NCI-H524 (cell line): ENCODE measurements at places on chromosomes 12 and 14.

- DNase-seq, result no peak
Measured at GRCh38 chr14:74948228-74949175, 6.9 kb downstream of the PGF start.

DNA sequence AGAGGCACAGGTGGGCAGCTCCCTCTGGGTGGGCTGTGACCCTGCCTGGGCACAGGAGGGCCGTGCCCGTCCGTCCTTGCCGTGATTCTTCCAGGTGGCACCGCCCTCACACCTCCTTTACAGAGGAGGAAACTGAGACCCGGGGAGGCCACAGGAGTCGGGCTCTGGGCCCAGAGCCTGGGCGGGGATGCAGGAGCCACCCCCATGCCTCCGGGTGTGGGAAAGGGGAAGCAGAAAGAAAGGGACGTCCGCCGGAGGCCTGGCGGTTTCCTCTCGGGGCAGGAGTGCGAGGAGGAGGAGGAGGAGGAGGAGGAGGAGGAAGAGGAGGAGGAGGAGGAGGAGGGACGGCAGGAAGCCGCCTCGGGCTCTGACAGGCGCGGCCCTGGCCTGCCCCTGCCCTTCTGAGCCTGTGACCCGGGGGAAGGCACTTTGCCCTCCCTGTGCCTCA, 23.0 kb downstream of the SH2B3 start:
- DNase-seq, result no peak

DNA sequence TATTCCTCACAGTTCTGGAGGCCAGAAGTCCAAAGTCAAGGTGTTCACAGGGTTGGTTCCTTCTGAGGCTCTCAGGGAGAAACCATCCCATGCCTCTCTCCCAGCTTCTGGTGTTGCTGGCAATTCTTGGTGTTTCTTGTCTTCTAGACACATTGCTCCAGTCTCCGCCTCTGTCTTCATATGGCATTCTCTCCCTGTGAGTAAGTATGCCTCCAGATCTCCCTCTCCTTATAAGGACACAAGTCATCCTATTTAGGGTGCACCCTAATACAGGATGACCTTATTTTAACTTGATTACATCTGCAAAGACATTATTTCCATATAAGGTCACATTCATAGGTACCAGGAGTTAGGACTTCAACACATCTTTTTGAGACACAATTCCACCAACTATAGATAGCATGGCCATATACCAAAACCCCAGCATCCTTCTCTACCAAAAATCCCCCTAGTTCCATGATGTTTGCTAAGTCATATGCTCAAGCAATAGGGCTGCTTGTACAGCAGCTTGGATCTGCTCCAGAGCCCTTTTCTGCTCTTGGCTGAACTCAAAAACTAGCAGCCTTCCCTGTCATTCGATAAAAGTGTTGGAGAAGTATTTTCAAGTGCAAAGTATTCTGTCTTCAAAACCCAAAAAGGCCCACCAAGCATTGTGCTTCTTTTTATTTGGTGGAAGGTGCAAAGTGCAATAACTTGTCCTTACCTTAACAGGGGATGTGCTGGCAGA, 79.2 kb upstream of the CMKLR1 start:
- DNase-seq, result no peak

DNA sequence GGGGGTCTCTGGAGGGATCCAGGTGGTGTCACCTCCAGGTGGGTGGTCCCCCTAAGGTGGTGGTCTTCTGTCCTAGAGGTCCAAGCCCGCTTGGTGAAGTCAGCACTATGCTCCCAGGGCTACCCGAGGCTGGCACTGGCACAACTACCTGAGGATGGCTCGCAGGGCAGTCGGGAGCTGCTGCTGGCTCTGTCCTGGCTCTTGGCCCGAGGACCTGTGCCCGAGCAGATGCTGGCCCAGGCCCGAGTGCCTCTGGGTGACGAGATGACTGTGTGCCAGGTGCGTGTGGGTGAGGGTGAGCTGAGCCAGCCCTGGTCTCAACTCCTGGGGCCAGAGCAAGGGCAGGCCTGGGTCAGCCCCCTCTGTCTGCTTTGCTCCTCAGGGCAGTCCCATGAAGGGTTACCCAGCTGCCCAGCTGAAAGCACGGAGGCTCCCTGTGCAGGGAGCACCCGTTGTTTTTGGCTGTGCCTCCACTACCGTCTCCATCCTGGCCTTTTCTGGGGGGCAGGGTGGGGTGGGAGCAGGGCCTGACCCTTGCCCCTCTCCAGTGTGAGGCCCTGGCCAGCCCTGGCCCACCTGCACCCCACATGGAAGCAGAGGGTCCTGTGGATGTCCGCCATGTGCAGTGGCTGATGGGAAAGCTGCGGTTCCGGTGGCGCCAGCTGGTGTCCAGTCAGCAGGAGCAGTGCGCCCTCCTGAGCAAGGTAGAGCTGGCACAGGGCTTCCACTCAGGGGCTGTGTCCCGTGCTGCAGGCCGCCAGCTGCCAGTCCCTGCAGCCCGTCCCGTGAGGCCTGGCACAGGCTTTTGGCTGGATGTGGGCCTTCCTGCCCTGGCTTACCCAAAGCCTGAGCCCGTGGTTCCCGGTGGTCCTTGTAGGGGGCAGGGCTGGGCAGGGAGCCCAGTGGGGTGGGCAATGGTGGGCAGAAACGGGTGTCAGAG, 1.3 kb downstream of the TEDC1 start:
- DNase-seq, result no peak

DNA sequence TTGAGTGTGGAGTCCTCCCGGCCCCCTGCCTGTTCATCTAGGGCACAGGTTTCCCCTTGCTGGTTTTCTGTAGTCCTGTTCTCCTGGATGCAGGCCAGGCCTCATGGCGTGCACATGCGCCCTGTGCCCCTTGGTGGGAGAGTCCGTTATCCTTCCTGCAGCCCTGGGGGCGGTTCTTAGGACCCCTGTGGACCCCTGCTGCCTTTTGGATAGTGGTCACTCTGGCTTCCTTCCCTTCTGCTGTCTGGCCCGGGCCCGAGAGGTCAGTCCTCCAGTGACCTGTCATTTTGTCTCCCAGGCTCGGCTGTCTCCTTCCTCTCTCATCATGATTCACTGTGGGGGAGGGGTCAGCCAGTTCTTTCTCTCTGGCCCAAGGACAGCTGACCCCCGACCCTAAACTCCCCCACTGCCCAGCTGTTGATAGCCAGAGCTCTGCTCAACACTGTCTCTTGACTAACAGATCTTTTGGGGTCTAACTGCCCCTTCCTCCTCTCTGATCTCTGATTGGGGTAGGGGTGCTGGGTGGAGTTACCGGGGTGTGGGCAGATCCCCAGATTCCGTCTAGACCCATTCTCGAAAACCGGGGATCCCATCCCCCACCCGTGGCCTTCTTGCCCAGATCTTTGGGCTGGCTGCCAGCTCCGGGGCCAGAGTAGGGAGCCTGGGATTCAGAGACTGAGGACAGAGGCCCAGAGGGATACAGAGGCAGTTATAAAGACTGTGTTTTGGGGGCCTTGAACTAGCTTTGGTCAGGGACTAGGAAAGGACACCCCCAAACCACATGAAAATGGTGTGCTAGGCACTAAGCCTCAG, 7.0 kb downstream of the CCND2 start:
- no peak for DNase-seq

GRCh38 chr14:32606301-32606700, 277.2 kb downstream of the AKAP6 start:
- no peak for DNase-seq

GRCh38 chr12:117098024-117098360, 1.2 kb downstream of the TESC start:
- DNase-seq, result no peak

GRCh38 chr12:54217774-54218241, 29.0 kb upstream of the SMUG1 start:
- DNase-seq, result no peak

DNA sequence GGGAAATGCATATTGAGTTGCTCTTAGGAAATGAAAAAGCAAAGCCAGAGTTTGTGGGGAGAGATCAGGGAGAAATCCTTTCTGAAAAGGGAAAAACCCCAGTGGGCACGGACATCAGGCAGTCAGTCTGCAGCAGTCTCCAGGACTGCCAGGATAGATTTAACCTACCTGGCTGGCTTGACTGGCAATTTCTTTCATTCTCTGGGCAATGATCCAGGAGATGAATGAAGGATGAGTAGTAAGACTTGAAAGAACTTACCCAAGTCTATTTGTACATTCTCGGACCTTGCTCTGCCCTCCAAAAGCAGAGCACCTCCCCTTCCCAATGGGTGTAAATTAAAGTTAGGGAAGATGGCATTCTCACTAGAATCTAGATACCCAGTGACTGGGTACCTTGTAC, 42.9 kb downstream of the CMAS start:
- DNase-seq, result no peak

DNA sequence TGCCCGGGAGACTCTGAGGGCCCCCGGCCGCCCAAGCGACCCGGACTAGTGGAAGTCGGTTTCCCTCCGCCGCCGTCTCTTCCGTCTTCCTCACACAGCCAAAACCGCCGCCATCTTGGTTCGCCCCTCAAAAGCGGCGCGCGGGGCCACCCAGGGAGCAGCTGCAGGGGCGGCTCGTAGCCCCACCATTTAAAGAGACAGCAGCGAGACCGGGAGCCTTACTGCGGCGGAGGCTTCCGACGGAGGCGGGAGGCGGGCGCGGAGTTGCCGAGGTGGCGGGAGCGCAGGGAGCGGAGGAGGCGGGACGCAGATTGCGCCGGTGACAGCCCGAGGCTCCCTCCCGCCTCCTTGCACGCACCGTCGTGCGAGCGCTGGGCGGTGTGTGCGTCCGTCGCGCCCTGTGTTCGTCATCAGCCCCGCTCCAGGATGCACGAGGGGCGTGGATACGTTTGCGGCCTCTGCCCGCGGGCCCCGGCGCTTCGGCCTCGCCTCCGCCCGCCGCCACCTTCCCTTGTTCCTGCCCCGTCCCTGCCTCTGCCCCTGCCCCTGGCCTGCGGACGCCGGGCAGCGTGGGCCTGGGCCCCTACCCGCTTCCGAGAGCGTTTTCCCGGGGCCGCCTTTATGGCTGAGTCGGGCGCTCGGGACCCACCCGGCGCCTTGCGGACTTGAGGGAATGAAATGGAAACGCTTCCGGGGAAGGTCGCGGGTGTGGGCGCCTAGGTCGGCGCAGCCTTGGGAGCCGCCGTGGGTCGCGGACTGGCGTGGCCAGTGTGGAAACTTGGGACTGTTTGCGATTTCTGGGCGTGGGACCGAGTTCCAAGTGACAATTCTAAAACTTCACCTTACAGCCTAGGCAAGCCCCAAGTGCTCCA, at the start of gene PPP4R3A:
Gene PPP4R3A, minus strand, starts transcription at position 140 of the 872 bp plus-strand sequence. CDS start 663 bp downstream, outside the sequence.
- DNase-seq, result peak; percentile 98

GRCh38 chr14:106564058-106564643, 1037.8 kb downstream of the TMEM121 start:
- DNase-seq, result no peak

- no peak for DNase-seq
Measured at GRCh38 chr14:71400871-71401321, 493.6 kb downstream of the PCNX1 start.

- no peak for DNase-seq
Measured at GRCh38 chr14:96711559-96712267, 85.5 kb upstream of the VRK1 start.

DNA sequence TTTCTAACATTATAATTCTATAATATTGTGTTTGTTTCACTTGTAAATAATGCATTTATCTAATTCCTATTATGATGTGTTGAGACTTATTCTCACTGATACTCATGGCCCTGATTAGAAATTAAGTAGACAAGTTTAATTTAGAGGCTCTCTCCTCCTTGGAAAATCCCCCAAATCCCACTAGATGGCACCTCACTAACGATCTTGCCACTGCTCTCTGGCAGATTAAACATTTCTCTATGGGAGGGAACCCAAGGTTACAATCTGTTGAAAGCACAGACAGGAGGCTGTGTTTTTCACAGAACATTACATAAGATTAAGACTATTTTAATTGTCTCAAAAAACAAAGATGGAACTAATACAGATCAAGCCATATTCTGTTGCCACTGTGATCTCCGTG, 318.7 kb downstream of the LRFN5 start:
- peak; percentile 53 for DNase-seq

GRCh38 chr14:76767681-76768656, 6.7 kb downstream of the VASH1 start:
- peak; percentile 81 for DNase-seq

- DNase-seq, result no peak
Measured at GRCh38 chr14:53062856-53063255, 90.3 kb downstream of the DDHD1 start.

DNA sequence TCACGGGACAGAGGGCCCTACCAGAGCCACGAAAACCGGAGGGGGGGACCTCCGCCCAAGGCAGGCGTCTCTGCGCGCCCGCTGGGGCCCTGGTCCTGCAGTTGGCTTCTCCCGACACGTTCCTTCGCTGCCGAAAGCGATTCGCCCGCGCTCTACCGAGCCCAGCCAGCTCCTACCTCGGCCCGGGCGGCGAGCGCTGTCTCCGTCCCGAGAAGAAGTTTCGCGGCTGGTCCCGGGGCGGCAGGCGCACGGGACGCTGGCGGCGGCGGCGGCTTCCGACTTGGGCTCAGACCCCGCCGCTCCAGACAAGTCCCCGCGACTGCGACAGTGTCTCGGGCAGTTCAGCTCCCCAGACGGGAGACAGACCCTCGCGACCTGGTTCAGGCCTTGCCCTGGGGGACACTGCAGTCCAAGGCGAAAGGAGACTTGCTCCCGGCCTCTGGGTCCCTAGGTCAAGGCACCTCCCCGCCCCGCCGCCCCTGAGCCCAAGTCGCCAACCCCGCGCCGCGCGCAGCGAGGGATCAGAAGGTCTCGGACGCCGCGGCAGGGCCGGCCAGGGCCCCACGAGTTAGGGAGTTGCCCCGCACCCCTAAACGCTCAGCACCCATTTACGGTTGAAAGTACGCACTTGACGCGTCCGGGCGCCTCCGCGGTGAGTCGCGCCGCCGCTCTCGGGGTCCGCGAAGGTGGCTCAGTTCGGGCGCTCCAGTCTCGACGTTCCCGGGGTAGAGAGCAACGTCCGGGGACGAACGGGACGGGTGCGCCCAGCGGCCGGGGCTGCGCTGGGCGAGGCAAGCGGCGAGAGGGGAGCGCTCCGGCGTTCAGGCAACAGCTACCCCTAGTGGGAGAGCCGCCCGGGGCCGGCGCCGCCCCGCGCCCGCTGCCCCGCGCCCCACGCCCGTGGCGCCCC, 1.4 kb upstream of the DIO3 start:
- peak; percentile 39 for DNase-seq

DNA sequence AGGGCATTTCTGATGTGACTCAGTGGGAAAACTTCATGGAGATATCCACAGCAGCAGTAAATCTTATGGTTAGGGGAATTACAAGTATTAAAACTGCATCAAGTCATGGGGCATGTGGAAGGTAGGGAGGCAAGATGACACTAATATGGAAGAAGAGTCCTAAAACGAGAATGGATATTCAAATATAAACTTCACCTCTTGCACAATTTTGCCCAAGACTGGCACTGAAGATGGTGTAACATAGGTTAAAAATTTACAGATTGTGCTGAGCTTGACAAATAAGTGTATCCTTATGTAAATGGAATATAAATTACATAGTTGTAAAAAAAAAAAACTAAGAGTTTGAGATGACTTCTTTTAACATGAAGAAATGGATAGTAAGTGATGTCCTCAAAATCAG, 12.8 kb downstream of the ETFRF1 start:
- no peak for DNase-seq

DNA sequence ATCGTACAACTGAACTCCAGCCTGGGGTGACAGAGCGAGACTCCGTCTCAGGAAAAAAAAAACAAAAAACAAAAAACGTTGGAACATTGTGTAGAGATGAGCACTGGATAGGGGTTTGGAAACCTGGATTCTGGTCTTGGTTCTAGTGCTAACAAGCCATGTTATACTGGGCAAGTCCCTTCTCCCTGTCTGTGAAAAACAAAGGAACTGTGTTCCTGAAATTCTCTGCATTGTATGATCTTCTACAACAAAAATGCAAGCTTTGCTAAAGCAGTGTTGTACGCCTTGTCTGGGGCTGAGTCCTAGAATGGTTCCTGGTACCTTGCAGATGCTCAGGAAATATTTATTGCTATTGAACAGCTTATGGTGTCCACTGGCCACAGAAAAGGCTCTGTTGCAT, 13.4 kb downstream of the GPRC5D start:
- DNase-seq, result no peak
